Lung microvascular endothelial cell (primary cell): ENCODE measurements at places on chromosomes 7 and 10. TPM values are rescaled to one million over a fixed set of nuclear protein-coding genes. Genes with fewer than 3 reads are reported as not detected.

The CELF2 gene
- total RNA-seq = 3.1 and 4.2 TPM in 2 replicates

DNA sequence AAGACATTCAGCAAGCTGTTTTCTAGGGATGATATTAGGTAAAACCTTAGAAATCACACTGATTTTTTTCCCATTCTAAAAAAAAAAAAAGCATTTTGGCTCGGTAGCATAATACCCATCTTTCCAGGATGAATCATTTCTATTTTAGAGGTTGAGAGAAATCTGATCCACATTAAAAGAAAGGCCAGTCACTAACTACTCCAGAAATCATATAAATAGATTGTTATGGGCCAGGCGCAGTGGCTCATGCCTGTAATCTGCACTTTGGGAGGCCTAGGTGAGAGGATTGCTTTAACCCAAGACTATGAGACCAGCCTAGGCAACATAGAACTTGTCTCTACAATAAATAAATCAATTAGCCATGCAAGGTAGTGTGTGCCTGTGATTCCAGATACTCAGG, 164.3 kb downstream of the BAMBI start:
- no peak for DNase-seq

GRCh38 chr10:69406816-69407580, 9.7 kb downstream of the TACR2 start:
- no peak for DNase-seq

The TRIM73 gene
- 0.44 and 1.2 TPM in 2 replicates for total RNA-seq

The LIPA gene
- 43.2 and 54.4 TPM in 2 replicates for total RNA-seq

GRCh38 chr10:15201589-15202300, 33.3 kb upstream of the NMT2 start:
- no peak for DNase-seq

- no peak for DNase-seq
These were observed 7.8 kb upstream of the DPYSL4 start for GRCh38 chr10:132178672-132179545.

The GBX1 gene
- total RNA-seq = not detected in 2 replicates

DNA sequence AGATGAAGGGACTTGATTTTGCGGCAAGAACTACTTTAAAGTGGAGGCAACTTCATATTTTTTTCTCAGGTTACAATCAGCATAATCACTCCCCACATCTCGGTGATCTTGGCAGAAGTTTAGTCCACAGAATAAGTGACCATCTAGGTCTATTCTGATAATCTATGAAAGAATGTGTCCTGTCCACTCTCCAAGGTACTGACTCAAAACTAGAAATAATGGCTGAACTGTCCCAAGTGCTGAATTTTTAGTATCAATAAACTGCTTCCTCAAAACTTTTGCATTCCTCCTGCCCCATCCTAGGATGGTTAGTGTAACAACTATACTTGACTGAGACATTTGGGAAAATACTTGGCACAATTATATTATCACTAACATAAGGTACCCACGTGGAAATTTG, 10.9 kb upstream of the CHRM2 start:
- DNase-seq = peak; percentile 34

DNA sequence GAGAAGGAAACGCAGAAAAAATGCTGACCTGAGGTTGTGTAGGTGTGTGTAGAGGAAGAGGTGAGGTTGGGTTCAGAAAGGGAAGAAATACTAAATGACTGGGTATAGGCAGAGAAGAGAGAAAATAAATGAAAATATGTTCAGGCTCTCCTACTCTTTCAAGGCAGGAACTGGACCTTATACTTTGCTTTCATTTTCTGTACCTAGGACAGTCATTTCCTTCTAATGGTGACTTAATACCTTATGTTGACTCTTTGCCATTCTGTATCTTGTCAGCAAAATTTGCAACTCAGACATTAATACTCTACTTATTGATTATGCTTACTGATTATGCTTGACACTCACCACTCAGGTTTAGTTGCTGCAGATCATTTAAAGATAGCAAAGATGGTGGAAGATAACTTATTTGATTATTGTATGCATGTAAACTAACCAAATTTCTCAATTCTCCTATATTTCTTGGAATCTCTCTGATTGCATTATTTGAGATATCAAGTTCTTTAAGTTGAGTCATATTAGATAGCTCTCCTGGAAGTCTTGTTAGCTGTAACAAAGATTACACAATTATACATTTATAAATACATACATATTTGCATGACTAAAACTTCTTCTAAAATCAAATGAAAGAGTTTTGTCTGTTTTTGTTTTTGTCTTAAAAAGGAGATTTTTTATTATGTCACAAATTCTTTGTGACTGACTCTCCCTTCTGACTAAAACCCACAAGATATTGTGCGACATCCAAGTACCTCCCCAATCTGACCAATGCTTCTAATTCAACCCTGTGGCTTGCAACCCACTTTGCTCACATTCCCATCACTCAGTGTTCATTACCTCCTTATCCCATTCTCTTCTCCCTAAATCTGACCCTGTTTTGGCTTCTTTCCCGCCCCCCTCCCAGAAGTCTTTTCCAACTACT, 20.0 kb downstream of the LRRD1 start:
- no peak for DNase-seq

The PRSS2 gene
- not detected in 2 replicates for total RNA-seq

DNA sequence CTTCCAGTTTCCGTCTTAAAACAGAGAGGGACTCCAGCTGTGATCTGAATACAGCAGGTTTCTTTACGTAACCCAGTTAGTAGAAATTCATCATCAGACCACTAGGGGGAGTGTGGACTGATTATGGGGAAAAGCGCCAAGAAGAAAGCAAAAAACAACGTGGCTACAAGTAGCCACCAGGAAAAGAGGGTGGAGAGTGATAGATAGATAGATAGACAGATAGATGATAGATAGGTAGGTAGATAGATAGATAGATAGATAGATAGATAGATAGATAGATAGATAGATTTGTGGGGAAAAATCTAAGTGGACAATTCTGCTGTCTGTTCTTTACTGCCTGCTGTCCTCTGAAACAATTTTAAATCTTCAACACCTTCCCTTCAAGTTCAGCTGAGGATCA, 12.7 kb upstream of the AKR1B10 start:
- DNase-seq = peak; percentile 84
